Small intestine (tissue), 16 donors: ENCODE measurements at places on chromosomes 7 and 10.
A peak's percentile ranks its signal among the peaks of the same experiment; 100 is the strongest.

GRCh38 chr10:14146501-14146900, 184.2 kb downstream of the FRMD4A start:
- no peak for DNase-seq

DNA sequence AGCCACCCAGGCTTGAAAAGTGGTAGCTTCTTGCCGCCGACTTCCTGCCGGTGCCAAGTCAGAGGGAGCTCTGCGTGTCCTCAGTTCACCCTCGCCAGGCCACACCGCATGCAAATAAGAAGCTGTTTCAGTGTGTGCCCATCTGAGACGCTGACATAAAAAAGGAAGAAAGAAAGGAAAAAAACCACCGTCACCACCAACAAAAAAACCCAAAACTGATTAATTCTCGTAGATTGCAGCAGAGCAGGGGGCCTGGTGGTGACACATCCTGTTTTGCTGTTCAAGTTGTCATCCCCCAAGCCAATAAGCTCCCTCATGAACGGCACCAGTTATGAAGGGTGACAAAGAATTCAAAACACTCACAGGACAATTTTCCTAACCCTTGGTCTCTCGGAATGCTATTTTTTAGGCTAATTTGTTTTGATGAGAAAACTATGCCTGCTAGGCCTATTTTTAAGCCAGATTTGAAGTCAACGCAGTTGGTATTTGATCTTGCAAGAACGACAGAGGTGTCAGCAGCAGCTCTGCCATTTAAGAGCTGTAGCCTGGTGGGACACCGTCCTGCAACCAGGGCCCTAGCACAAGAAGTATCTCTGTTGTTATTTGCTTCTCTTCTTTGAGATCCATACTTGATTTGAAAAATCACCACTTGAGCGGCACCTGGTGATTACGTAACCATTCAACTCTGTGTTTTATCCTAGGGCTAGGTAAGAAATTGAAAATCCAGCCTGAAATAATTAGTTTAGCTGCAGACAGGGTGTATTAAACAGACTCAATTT, 145.6 kb downstream of the PFKFB3 start:
- peak; percentile 19 for DNase-seq

DNA sequence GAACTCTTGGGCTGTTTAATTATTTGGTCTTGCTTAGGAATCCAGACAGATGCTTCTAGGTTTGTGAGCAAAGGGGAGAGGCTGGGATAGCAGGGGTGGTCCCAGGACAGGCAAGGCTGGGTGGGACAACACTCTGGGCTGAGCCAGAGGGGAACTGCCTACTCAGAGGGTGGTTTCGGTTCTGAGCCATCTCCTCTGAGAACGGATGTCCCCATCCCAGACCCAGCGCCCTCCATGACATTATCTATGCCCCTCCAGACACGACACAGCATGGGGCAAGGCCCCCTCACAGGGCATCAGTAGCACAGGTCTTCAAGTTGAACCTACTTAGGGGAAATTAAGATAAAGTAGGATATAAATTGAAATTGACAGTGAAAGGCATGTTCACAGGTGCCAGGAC, 7.1 kb downstream of the ASB10 start:
- DNase-seq: no peak

- DNase-seq: no peak
Observed at GRCh38 chr7:40586197-40586596, 451.4 kb downstream of the SUGCT start.

DNA sequence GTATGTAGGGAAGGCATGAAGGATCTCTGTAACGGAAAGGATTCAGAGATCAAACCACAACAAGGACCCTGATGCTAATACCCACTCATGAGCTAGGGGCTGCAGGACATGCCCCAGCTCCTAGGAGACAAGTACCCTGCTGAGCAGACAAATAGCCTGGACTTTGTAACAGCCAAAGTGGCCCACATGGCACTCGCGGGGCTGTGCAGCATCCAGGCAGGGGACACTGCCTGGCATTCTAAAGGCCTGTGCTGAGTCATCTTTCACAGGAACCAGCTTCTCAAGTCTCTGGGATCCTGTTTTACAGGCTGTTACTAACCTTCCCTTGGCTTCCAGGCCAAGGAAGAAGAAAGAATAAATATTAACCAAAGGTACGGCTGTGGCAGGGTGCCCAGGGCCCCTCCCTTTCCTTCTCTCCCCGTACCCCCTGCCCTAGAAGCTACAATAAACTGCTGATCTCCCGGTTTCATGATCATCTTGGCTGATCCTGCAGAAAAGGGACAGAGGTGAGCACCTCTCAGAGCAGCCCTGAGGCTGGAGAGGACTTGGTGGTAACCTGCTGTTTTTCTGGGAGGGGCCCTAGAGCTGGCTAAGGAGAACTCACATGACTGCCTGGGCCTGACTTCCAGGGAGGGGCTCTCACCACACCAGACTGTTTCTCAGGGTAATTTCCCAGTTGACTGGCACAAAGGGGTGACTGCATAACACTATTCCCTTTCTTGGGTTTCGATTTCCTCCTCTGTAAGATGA, 4.2 kb upstream of the RPEL1 start:
- peak; percentile 98 for DNase-seq

- no peak for DNase-seq
Observed at GRCh38 chr7:22589641-22590201, 89.7 kb upstream of the STEAP1B start.

GRCh38 chr7:31100871-31101270, 48.8 kb downstream of the ADCYAP1R1 start:
- DNase-seq: no peak

DNA sequence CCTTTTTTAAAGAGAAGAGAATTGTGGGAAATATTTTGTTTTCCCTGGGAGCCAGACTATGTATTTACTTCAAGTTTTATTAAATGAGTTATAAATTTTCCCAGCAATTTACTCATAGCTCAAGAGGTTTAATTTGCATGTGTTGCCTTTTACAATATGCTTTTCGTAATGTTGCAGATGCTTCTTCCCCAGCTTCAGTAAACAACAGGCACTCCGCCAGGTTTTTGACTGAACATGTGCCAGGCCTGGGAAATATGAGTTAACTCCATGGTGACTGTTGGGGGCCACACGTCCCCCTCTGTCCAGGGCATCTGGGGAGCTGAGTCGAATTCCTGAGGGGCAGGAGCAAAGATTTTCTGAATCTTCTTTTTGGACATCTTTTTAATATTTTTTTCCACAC, 545.7 kb downstream of the LRMDA start:
- peak; percentile 19 for DNase-seq

DNA sequence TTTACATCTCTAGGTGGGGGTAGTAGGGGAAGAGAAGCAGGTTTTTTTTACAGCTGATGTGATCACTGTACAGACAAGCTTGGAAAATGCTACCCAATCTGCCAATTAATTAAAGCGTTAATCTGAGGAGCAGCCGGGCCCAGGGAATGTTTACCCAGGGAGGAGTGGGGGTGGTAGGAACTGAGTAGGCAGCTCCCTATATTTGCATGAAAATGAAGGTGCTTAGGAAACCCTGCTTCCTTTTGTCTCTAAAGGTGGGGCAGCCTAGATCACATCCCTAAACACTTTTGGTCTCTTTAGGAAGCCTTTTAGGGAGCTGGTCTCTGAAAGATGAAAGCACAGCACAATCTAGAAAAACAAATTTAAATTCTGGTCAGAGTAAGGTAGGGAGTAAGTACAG, 53.0 kb upstream of the NFKB2 start:
- no peak for DNase-seq

- DNase-seq: no peak
Observed at GRCh38 chr7:1610013-1610677, 40.3 kb upstream of the PSMG3 start.

DNA sequence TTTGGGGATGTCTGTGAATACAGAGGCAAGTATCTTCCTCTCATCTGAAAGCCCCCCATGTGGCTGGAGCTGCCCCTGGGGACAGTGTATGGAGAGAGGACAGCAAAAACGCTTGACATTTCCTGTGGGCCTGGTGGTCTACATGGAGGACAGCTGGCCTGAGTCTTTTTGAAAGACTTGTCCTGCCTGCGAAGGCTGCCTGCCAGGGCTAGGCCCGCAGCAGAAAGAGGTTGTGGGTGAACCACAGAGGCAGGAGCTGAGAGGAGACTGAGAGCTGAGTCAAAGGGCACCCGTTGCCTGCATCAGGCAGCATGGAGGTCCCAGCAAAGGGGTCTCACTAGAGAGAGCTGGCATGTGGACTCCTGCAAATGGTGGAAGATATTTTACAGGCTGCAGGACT, 66.4 kb downstream of the KAT6B start:
- no peak for DNase-seq

DNA sequence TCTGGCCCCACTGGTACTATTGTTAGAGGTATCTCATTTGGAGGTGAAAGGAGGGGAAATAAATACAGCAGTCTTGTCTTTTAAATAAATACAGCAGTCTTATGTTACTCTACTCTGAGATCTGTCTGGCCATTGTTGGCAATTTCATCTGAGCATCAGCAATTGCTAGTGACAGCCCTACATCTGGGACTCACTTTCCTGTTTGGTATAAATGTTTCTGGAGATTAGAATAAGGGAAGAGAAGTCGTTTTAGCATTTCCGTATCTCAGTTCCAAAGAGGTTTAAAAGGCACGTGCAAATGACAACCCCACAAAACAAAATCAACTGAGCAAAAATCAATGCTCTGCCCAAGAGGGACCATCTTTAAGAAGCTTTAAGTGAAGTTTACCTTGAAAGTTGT, 18.1 kb upstream of the CNNM2 start:
- DNase-seq: no peak

DNA sequence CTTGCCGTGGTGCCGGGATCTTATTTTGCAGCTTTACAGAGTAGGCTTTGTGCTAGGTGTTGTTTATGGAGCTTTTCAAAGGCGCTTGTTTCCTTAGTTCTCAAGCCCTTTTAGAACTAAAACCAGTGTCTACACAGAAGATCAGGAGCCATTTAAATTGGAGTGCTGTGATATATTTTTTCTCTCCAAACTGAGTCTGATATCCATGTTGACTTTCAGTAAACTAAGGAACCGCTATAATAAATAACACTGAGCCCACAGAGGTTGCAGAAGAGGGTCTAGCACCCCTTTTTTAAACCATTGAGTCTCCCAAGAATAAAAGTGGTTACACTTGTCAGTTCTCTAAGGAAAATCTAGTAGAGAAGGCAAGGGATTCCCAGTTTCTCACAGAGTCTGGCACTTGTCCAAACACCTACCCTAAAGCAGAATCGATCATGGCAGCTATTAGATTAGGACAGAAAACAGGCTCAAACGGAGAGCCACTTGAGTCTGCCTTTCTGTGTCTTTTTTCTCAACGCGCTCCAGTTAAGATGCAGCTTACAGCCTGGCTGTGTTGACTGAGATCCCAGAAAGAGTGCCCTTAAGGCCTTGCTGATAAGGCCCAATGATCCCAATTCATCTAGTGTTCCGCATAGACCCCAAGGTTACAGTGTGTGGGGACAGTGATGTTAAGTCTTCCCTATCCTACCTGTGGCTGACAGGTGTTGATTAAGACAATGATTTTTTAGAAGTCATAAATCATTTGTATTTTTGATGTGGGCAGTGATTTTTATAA, 804 bp downstream of the TMEM106B start:
- DNase-seq: peak; percentile 34

DNA sequence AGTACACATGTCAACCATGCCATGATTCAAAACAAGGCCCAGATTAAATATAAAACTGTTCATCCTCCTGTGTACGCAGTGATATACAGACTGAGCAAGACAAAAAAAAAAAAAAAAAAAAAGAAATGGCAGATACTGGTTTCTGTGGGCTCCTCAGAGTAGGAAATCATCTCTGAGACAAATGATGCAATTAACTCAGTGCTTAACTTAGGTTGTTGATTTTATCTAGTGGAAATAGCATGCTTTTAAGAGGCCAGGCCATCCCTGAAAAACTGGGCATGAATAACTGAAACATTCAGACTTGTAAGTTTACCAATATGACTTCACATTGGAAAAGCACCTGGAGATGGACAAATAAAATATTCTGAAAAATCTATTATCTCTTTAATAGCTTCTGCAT, 69.0 kb downstream of the DKK1 start:
- no peak for DNase-seq

- no peak for DNase-seq
Observed at GRCh38 chr10:112442063-112442462, 4.7 kb downstream of the ZDHHC6 start.

DNA sequence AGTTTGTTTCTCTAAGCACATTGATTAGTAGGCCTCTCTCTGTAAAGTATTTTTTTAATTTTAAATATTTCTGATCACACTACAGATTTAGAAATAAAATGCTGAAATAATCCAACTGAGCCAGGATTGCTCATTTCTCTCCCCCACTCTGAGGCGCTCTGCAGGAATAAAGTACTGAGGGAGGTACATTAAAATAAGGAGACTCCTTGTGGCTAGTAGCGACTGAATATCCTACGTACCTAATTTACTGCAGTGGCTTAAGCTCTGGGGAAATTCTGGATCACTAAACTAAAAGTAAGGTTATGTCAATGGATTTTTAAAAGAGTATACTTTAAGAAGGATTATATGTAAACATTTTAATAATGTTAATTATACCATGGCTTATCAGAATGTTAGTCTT, 75.2 kb downstream of the RTKN2 start:
- DNase-seq: no peak

DNA sequence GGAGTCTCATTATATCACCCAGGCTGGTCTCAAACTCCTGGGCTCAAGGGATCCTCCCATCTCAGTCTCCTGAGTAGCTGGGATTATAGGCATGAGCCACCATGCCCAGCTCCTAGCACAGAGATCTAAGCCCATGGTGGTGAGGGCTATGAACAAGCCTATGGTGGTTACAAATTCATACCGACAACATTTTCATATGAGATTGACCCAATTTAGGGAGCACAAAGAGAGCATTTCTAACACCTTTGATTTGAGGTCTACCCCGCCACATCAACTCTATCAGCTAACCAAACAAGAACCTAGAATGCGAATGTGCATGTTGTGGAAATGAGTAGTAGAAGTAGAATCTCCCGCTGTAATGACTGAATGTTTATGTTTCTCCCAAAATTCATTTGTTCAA, 14.2 kb upstream of the PRF1 start:
- DNase-seq: no peak

DNA sequence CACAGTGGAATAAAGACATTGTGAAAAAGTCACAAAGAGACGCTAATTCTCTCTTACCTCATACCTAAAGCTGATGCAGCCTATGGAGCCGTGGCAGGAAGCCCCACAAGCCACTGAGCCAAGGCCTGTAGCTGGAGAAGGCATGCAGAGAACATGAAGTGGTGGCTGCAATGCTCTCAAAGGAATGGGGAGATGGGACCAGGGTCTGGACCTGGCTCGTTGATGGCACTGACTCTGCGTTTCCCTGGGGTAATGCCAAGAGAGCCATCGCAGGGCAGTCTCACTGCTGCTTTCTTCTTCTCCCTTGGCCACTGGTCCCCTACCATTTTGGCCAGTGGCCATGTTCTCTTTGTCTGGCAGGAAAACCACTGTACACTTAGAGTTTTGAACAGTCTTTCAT, 329.9 kb upstream of the ZMIZ1 start:
- DNase-seq: no peak
